ENCODE measurements at places on chromosomes 16 and 17.

DNA sequence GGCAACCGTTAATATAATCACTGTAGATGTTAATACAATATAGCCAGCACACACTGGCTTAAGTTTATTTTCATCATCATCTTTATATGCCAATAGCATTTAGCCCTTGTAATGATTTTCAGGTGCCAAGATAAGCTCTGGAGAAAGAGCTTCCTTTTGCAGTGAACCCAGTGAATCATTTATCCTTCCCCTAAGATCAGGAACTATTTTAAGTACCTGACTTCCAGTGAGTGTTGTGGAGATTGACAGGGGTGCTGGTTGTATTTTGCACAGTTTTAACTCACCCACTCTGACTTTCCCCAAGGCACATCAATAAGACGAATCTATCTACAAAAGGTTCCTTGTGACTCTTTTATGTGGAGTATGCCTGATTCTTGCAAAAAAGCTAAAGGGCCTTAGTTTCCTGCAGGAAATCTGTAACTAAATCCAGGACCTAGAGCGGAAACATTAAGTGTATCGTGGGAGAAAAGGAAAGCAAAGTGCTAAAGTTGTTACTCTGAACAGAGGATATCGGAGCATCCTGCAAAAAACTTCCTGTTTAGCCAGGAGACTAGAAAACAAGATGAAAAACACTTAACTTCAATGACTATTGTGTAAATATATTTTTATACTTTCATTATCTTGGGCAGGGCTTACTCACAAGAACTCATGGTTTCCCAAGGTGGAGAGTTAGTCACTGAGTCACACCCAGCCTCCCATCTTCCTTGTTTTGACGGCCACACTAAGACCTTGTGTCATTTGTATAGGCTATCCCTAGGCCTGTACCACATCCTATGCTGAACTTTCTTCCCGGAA lies 183.6 kb downstream of the MAP2K6 start:
- DNase-seq: no peak

- no peak for DNase-seq
Measured at GRCh38 chr16:17835118-17835876, 364.5 kb upstream of the XYLT1 start.

- no peak for DNase-seq
Measured at GRCh38 chr17:20125724-20126123, 116.6 kb downstream of the SPECC1 start.

DNA sequence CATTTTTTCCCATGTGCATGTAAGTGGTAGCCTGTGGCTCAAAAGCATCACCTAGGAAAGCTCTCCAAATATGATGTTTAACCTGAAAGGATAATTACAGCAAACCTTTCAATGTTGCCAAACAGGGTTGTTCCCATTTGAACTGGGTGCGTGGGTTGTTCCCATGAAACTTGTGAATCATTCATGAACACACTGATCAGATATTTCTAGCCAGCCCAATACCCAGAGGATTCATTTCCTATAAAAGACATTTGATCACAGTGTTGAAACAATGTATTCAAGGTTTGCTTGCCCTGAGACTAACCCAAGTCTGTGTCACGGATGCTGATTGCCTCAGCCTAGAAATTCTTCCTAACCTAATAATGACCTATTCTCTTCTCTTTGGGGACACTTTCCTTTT lies 12.9 kb downstream of the KRT39 start:
- no peak for DNase-seq

- no peak for DNase-seq
Measured at GRCh38 chr16:47565454-47565853, 104.3 kb downstream of the PHKB start.

DNA sequence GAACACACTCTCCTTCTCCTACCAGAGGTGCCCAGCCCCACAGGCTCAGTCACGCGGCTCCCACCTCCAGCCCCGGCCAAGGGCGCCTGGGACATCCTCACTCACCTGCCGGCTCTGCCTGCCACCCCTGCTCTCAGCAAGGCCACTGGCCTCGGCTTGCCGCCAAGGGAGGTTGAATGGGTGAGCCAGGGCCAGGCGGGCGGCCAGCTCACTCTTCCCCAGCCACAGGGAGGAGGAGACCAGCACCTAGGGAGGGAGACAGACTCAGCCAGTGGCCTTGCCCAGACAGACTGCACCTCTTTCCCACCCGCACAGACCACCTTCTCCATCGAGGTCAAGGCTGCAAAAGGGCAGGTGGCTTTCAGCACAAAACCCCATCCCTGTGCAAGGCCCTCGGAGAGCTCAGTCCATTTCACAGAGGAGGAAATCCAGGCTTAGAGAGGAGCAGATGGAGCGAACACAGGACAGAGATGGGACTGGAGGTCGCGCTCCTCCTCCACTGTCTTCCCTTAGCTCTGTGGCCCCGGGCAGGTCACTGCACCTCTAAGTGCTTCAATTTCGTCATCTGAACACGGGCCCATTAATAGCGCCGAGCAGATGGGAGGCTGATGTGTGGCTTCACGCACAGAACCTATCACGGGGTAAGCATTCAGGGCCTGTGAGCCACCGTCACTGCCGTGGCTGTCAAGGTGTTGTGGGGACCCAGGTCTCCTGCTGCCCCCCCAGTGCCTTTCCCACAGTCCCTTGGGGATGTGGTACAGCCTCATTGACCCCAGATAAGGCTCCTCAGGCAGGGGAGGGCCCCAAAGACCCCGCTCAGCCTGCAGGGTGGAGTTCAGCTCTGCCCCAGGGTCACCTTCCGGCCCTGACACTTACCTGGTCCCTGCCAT lies 56.1 kb downstream of the RMI2 start:
- no peak for DNase-seq

DNA sequence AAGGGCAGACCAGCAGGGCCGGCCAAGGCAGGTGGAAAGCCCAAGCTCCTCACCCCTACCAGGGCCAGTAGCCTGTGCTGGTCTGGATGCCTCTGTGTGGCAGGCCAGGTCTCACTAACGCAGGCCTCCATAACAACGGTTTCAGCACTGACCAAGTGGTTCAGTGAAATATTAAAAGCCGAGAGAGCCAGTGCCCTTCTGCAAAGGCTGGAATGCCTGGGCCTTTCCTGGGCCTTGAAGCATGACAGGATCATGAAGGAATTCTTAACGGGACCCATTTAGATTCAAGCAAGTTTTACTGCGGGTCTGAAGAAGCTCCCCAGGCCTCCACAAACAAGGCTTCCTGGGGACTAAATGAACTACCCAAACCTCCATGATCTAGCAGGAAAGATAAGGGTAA lies 16.3 kb downstream of the ADAD2 start:
- no peak for DNase-seq
